ENCODE measurements at places on chromosomes 2 and 18.

- DNase-seq, result peak; percentile 27
Observed at GRCh38 chr18:59085797-59086196, 53.9 kb upstream of the SEC11C start.

GRCh38 chr2:130354139-130354428, 1.8 kb upstream of the PTPN18 start:
- no peak for DNase-seq

- DNase-seq, result no peak
Observed at GRCh38 chr2:96506016-96506906, 1.1 kb upstream of the NEURL3 start.

- DNase-seq, result no peak
Observed at GRCh38 chr2:40592218-40592617, 140.3 kb upstream of the SLC8A1 start.

GRCh38 chr2:217886720-217887309, 116.0 kb downstream of the TNS1 start:
- peak; percentile 75 for DNase-seq

- no peak for DNase-seq
Observed at GRCh38 chr2:168643979-168644378, 158.5 kb upstream of the NOSTRIN start.

DNA sequence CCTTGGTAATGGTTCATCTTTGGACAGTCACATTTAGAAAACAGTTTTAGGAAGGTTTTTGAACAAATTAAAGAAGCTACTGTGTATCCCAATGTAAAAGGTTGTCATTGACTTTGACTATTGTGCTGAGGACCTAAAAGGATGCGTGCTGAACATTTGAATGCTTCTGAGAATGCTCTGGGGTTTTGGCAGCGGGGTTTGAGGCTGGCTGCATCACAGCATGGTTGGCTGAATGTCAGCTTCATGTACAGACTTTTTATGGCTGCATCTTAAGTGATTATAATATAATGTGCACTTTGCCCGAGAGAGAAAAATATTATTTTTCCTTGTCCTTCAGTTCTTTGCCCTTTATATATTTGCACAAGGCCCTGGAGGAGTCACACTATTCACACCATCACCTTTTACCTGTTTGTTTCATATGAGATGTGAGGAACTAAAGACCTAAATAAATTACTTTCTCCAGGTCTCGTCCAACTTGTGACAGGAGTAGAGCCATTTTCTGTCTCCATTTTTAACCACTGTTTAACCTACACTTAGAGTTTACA, 125.9 kb downstream of the CCDC85A start:
- no peak for DNase-seq

Measured in AG08396 (cell line).